CD4-positive, alpha-beta T cell treated with Interleukin-6 at 100 ng/mL for 8 hours (primary cell): ENCODE measurements at places on chromosomes 4 and X.

GRCh38 chr4:158529505-158529904, 7.8 kb downstream of the RXFP1 start:
- DNase-seq, result no peak

GRCh38 chr4:188783606-188784160, 644.4 kb downstream of the TRIML1 start:
- no peak for DNase-seq

- no peak for DNase-seq
These were observed 221.5 kb downstream of the VEGFC start for GRCh38 chr4:176571206-176571605.

DNA sequence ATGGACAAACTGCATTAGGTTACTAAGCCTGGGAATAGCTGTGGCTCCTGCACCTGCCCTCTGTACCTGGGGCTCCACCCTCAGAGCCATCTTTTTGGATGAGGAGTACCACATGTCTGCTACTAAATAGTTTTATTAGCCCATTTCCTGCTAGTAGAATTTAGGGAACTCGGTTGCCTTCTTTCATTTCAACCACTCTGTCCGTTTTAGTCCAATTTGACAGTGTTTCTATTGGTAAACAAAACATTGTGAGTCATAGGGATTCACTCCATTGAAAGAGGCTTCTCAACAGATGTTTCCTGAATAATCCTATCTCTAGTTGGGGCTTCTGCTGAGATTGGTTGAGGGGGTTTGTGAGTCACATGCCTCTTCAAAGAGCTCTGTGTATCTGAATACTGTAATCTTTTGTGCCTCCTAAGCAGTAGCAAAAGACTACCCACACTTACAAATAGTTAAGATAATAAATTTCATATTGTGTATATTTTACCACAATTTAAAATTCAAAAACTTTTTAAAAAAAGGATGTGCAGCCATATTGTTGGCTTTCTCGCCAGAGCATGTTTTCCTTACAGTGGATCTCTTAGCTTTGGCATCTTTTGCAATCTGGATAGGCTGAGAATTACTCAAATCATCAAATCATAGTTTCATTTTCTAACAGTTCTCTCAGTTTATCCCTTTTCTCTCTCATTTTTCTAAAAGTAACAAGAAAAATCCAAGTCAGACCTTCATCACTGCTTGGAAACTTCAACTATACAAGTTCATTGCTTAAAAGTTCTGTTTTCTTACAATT, 9.9 kb downstream of the FAM200B start:
- no peak for DNase-seq

GRCh38 chrX:153731117-153731844, 6.6 kb downstream of the ABCD1 start:
- no peak for DNase-seq

DNA sequence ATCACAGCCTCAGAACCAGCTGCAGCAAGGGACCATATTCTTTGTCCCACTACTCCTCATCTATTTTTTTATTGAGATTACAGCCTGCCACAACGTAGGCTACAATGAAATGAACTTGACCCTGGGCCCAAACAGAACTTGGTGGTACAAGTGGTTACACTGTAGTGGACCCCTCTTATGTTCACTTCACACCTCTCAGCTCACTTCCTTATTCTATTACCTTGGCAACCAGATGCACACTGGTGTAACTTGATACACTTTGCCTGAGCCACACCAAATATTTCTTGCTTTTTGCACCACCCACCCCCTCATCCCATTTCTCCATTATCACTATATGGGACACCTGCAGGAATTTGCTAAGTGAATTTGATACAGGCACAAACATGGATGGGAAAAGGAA, 105.8 kb downstream of the CXCL13 start:
- no peak for DNase-seq

- no peak for DNase-seq
These were observed 318.7 kb upstream of the TECRL start for GRCh38 chr4:64727960-64728359.

DNA sequence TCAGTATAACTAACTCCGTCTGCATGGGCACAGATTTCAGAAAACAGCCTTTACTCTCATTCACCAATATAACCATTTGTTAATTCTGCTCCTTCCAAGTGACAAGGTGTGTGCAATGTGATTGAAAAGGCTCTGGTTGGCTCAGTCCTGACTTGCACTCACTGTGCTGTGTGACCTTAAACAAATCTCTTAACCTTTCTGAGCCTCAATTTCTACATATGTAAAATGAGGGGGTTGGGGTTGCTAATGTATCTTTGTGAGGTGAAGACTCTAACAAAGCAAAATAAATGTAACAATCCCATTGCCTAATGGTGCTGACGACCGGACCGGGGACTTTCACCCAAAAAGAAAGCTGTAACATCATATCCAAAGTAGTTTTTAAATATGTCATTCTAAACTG, 112.5 kb upstream of the GPC4 start:
- no peak for DNase-seq

- DNase-seq, result no peak
These were observed 853.4 kb downstream of the STIM2 start for GRCh38 chr4:27714073-27714472.

- no peak for DNase-seq
These were observed at the start of gene ANXA3 for GRCh38 chr4:78551420-78552351. ANXA3 (plus strand) TSS chr4:78551770; CDS start chr4:78554474, 2,704 bp downstream.

GRCh38 chr4:24862073-24862751, 50.6 kb downstream of the CCDC149 start:
- no peak for DNase-seq

- no peak for DNase-seq
These were observed 128.6 kb downstream of the SHROOM3 start for GRCh38 chr4:76563454-76564122.

- DNase-seq, result no peak
These were observed 27.3 kb downstream of the PTPN13 start for GRCh38 chr4:86621435-86621834.

GRCh38 chr4:3516836-3517730, 15.1 kb downstream of the LRPAP1 start:
- no peak for DNase-seq

DNA sequence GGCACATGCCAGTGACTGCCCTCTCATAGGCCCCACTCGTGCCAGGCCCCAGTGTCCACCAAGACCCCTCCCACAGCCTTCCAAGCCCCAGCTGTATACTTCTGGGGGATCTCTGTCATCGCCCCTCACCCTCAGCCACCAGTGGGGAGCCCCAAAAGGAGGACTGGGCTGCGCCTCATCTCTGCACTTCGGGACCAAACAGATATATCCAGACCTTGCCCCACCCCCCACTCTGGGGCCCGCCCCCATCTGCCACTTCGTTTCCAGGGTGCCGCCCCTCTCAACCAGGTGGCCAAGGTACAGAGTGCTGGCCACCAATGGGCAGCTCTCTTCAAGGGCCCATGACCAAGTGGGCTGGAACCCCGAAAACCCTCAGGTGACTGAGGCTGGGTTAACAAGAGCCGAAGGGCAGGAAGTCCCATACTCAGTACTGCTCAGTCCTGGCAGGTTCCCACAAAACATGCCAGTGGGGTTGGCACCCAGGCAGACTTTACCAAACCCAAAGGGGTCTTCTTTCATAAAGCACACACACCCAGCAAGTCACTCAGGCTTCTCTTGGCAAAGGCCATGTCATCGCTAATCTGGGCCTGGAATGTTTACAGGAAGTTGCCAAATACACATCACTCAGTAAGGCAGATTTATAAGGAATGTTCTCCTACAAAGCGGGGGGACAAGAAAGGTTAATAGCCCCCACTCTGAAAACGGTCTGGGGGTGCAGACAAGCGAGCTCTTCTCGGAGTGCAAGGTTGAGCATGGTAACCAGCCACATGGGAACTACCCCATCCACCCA, 4.4 kb downstream of the ZFYVE28 start:
- no peak for DNase-seq

- DNase-seq, result no peak
These were observed at the start of gene HEPH for GRCh38 chrX:66163849-66164411. HEPH (plus strand) TSS chrX:66164247; CDS start chrX:66170571, 6,324 bp downstream.

- no peak for DNase-seq
These were observed 78.9 kb downstream of the IL21 start for GRCh38 chr4:122541996-122542395.

DNA sequence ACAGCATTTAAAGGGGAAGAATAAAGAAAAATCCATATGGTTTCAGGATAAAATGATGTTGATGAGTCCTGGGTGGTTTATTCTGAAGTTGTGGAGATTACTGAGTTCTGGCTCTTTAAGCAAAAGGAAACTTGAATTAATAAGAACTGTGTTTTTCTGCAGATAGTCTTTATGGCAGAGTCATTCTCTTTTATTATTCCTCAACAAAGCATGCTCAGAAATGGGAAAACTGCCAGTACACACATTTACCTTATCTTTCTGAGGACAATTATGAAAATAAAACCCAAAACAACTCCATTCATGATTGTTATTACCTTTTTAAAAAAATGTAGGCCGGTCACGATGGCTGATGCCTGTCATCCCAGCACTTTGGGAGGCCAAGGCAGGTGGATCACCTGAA, 58.5 kb downstream of the ADD1 start:
- DNase-seq, result no peak

DNA sequence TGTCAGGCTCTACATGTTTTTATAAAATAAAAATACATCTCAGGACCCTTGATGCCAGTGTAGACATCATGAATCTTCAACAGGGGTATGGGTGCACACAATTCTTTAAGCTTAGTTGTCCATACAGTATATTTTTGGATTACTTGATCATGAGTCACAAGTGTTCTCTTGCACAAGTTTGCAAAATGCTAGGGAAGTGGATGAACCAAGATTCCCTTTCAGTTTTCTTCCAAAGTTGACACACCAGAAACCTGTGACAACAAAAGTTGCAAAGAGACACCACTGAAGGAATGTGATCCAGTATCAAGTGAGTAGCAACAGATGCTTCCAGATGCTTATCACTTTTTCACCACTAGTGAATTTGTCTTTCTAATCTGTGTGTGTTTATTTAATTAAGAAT, 1021.2 kb downstream of the PCDH7 start:
- DNase-seq, result no peak

DNA sequence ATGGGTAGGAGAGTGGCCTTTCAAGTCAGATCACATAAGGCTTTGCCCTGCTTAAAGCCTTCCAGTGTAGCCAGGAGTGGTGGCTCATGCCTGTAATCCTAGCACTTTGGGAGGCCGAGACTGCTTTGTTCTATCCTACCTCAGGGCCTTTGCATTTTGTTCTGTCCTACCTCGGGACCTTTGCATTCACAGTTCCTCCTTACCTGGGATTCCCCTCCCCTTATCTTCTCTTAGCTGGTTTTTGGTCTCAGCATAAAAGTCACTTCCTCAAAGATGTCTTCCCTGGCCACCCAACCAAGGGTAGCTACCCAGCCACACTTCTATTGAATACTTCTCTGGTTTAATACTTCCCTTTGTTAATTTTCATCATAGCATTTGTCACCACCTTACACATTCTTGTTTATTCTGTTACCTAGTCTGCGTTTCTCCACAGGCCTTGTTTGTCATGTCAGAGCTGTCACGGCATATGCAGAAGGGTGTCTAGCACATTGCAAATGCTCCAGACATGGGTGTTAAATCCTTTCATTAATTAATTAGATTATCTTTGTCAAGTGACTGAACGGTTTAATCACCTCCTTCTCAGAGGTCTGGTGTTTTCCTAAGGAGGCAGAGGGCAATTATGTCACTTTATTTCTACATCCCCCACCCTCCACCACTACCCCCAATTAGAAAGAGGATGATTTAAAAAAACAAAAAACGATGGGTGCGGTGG, 11.3 kb upstream of the SETD7 start:
- DNase-seq, result no peak

GRCh38 chr4:26753617-26754016, 107.0 kb upstream of the STIM2 start:
- no peak for DNase-seq

- DNase-seq, result no peak
These were observed 105.6 kb downstream of the ANXA10 start for GRCh38 chr4:168197926-168198325.

DNA sequence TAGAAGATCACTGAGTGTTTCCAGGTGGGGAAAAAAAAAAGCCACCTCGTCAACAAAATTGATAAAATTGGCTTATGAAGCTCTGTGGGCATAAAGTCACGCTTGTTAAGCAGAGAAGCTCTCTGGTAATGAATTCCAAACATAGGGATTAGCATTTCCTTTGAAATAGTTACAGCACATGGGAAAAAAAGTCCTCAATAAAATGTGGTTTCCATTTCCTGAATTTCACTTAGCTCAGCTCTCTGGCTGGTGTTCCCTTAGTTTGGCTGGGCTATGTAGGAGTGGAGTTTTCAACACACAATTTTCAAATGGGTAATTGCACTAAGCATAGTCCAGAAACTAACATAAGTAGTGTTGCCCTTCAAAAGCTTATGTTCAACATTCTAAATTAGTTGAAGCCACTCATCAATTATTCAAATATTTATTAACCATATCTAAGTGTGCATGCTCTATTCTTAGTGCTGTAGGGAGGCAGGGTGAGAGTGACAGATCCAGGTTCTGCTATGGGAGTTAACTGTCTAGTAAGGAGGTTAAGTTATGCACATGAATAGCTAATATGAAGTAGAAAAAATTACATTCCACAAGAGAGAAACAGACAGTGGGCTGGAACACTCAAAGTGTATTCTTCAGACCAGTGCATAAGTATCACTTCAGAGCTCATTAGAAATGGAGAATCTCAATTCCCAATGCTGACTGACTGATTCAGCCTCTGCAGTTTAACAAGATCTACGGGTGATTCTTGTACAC, 445.7 kb downstream of the SMARCA1 start:
- DNase-seq, result no peak

GRCh38 chr4:96845819-96846218, 1005.9 kb downstream of the PDHA2 start:
- DNase-seq, result no peak

GRCh38 chr4:118823471-118823870, 12.5 kb downstream of the SEC24D start:
- no peak for DNase-seq

DNA sequence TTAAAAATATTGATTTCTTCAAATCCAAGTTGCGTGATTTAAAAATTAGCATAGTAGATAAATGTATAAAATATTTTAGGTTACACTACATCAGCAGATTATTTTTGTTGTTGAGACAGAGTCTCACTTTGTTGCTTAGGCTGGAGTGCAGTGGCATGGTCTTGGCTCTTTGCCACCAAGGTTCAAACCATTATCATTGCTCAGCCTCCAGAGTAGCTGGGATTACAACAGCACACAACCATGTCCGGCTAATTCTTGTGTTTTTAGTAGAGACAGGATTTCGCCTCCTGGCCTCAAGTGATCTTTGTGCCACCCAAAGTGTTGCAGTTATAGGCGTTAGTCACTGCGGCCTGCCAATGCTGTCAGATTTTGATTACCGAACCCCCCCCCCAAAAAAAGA, 1390.5 kb upstream of the TENM3 start:
- no peak for DNase-seq

DNA sequence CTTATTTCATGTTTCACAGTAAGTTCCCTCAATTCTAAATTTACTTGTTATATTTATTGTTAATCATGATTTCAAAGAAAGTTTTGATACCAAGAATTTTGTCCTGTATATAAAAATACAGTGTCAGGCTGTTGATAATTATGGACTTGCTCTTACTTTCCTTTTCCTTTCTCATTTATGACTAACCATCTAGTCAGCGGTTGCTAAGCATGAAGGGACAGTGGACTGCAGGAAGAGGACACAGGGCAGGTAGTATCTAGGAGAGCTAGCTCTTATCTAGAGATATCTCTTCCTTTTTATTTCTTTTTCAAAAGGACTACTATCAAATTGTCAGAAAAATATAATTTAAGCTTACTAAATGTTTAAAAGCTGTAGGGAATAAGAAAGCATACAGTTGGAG, 1.6 kb downstream of the OPRPN start:
- DNase-seq, result no peak
